ENCODE measurements at places on chromosomes 3 and 15.

DNA sequence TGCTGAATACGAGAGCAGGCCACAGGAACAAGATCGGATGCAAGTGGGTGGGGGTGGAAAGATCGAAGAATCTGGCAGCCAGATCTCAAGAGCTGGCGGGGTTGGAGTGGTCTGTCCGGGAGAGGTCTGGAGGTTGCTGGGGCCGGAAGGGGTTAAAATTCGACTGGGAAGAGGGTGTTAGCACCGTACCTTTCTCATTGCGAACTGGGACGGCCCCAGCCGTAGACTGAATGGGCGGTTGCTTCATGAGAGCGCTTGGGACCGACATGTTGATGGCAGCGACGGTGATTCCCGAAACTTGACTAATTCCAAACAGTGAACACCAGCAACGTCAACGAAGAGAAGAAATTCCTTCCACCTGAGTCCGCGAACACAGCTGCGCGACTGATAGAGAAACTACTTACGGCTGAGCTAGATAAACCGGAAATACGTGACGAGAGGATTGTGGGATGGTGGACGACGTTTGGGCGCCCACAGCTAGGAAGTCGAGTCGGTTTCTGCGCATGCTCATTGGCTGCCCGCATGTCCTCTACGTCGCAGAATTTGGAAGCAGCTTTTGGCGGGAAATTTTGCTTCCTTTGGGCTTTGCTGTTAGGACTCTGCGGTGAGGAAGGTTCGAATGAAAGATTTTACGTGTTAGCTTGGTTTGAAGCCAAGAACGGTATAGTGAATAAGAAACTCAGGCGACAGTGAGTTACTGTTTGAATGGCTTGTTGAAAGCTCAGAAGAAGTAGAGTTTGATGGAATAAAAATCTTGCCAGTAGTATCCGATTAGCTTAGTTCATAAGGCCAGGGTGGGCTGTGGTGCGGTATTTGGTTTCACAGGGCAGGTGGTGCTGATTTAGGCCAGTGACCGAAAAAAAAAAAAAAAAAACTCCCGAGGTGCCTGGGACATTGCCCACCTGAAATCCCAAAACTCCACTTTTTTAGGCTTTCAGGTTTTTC is at the start of gene MFAP1:
TSS of gene MFAP1 (minus strand) at position 389 of the 945 bp plus-strand sequence. CDS start at position 268, 121 bp downstream.
- peak; percentile 85 for DNase-seq

DNA sequence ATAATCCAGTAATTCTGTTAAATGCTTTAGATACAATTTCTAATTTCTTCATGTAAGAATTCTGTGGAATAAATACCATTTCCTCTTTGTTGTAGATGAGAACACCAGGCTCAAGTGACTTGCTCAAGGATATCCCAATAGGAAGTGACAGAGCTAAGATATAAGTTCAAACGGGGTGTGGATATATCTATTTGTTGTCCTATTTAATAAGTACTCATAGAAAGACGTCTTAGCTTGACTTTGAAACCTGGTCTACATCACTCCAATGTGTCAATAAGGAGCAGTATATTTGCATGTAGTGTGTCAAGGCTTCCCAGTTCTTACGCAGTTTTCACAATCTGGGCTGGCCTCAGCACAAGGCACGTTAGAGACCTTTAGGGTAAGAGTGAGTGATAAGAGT is 4.7 kb upstream of the GCSAM start:
- no peak for DNase-seq

DNA sequence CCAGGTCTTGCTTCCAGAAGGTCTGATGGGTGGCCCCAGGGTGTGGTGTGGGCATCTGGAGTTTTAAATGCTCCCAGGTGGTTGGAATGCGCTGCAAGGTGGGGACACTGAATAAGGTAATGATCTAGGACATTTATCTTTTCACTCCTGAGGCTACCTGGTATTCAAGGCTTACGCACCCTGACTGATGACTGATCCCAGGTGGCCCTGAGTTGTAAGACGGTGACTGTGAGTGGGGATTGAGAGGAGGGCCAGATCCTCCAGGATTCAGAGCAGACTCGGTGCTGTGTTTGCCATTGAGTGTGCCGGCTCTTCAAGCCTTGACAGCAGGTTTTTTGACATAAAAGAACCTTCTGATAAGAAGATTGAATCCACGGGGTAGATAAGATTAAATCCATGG is 40.3 kb downstream of the SLC6A20 start:
- no peak for DNase-seq

GRCh38 chr15:83320404-83320803 is 35.9 kb upstream of the BNC1 start:
- DNase-seq, result no peak

- DNase-seq, result no peak
Measured at GRCh38 chr15:39332846-39333245, 248.0 kb upstream of the THBS1 start.

DNA sequence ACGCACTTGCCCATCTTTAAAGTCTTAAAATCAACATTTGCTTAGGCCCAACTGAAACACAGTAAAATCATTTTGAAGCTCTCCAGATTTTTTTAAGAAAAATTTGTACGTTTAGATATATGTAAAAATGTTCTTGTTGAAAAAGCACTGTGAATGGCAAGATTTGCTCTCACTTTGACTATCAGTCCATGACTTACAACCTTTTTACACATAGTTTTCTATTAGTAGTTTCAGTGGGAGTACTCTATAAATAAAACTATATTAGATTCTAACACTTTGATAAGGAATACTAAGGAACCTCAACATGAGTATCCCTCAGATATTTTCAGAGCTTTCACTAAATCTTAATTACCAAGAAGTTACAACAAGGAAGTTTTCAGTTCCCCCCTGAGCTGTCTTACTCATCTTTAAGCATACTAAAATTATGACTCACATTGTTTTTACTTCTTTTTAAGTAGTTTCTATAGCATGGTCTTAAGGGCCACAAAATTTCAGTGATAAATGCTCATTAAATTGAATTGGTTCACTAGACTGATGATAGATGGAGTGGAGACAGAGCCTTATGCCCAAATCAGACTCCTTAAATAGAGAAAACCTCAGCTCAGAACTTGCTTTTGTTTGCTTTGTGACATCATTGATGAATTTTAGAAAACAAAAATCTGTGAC is 31.6 kb upstream of the RAP2B start:
- no peak for DNase-seq

DNA sequence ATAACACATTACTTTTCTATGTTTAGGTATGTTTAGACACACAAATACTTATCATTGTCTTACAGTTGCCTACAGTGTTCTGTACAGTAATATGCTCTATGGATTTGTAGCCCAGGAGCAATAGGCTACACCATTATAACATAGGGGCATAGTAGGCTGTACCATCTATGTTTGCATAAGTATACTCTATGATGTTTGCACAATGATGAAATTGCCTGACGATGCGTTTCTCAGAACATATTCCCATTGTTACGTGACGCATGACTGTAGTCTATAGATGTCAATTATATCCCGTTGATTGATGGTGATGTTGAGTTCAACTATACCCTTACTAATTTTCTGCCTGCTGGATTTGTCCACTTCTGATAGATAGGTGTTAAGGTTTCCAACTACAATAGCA is 139.4 kb upstream of the PFN2 start:
- no peak for DNase-seq

- no peak for DNase-seq
Measured at GRCh38 chr3:80550174-80550573, 782.4 kb upstream of the ROBO1 start.
